NCI-H1417 treated with DMSO at 0.1 percent for 48 hours (cell line): ENCODE measurements at places on chromosomes 6 and 20.

GRCh38 chr6:21521276-21521675 lies 72.3 kb upstream of the SOX4 start:
- no peak for DNase-seq

DNA sequence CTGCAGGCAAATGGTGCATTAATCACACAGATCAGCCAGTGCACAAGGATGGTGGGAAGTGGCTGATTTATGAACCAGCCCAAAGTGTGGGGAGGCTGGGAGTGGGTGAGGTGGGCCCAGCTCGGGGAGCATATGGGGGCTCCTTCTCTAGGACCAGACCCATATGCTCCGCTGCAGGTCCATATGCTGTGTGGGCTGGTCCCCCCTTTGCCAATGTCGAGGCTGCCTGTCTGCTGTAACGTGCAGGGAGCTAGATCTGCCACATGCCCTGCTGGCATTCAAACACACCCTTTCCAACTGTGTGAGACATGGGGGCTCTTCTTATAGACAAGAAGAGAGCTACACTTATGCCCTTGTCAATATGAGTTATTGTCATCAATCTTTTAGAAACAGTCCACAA lies 566.3 kb downstream of the DHX35 start:
- no peak for DNase-seq

DNA sequence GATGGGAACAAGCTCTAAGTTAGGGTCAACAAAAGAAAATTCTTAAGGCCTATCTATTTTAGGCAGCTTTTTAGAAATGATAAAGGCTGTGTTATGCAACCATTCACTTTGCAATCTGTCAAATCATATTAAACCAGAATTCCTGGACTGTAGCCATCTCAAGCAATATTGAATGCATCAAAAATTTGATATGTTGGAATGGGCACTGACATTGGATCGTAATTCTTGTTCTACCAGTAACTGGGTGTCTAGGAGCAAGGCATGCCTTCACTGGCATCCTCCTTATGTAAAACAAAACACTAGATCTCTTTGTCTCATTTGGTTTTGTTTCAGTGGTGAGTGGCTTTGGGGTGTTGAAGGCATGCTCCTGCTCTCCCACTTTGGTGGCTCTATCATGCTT lies 145.6 kb downstream of the JARID2 start:
- no peak for DNase-seq

- no peak for DNase-seq
Measured at GRCh38 chr20:11926292-11926998, 8.8 kb downstream of the BTBD3 start.

- no peak for DNase-seq
Measured at GRCh38 chr6:89050155-89050554, 30.4 kb upstream of the PNRC1 start.

DNA sequence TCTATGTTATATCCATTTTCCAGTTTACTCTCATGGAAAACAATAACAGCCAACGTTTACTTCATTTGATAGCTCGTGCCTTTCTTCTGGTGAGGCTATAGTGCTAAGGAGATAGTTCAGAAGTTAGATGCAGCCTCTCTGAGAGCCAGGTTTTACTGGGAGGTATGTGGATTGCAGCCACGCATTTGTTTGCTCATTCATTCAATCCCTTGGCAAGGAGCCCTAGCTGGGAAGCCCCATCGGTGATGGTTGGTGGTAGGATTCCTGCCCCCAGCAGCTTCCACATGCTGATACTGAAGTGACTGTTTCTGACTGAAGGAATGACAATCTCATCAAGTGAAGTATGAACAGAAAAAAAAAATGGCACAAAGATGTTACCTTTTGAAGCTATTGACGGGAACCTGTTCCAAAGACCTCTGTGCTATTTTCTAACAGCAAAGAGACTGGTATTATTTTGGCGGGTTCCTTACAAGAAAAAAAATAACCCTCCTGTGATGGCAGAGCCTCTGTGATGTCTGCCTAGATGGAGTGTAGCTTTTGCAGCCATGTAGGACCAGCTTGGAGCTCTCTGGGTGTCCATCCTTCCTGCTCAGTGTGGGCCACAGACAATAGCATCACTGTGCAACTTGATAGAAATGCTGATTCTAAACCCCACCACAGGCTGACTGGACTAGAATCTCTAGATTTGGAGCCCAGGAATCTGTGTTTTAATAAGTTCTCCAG lies 30.6 kb downstream of the SNAP25 start:
- no peak for DNase-seq

- no peak for DNase-seq
Measured at GRCh38 chr20:41476446-41476845, 109.8 kb upstream of the EMILIN3 start.

GRCh38 chr6:131295081-131295480 lies 159.8 kb downstream of the AKAP7 start:
- DNase-seq: no peak
